ENCODE measurements at places on chromosomes 1 and 21.

- DNase-seq, result peak; percentile 73
These were observed 88.3 kb upstream of the ARHGAP29 start for GRCh38 chr1:94325377-94326302.

GRCh38 chr1:200211157-200211556 is 183.6 kb downstream of the NR5A2 start:
- no peak for DNase-seq

GRCh38 chr21:32917362-32918135 is 108.2 kb upstream of the OLIG2 start:
- no peak for DNase-seq

DNA sequence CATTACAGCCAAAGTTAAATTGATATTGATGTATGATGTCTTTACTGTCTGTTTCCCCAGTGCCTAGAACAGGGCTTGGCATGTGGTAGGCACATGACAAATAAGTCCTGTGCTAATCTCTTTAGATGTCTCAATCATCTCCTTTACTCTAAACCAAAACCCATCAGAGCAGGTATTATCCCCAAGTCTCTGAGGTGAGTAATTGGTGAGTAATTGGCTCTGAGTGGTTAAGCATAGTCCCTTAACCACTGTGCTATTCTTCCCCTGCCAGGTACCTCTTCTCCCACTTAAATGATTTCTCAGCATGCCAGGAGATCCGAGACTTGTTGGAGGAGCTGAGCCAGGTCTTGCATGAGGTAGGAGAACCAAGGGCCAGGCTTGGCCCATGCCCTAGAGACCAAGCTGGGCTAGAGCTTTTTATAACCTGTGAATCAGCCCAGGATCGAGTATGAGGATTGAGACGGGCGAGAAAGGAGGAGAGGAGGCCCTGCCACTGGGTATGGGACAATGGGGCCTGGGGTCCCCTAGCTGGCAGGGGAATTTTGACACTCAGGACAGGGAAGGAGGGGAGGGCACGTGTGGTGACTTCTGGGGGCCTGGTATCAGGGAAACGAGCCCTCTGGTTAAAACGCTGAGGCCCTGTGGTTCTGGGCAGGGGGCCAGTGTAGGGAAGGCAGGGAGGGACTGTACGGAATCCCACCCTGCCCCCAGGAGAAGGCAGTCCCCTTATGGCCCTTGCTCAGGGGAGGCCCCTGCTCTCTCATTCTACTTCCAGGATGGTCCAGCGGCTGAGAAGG is 4.5 kb downstream of the CNKSR1 start:
- no peak for DNase-seq

DNA sequence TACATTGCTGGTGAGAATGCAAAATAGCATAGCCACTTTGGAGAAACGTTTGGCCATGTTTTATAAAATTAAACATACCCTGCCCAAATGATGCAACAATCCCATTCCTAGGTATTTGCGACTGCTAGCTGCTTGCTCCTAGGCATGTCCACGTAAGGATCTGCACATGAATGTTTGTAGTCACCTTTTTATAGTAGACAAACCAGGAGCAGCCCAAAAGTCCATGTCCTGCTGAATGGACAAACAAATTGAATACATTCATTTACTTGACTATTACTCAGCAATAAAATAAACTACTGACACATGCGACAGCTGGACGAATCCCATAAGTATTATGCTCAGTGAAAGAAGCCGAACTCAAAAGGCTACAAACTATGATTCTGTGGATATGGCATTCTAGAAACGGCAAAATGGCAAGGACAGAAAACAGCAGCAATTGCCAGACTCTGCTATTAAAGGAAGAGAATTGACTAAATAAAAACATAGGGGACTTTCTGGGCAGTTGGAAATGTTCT is 161.9 kb upstream of the GALNT2 start:
- DNase-seq, result no peak

- peak; percentile 39 for DNase-seq
These were observed 83.5 kb upstream of the PRDX6 start for GRCh38 chr1:173393659-173394000.

Data from trophoblast cell (in vitro differentiated cells and primary cell).